HS-27A (cell line): ENCODE measurements at places on chromosomes 13 and 19.

- DNase-seq: no peak
Measured at GRCh38 chr13:98386637-98387036, 190.3 kb downstream of the STK24 start.

- DNase-seq: no peak
Measured at GRCh38 chr13:101013245-101013644, 338.6 kb upstream of the TMTC4 start.

GRCh38 chr19:32254509-32254890 is 90.9 kb upstream of the ZNF507 start:
- no peak for DNase-seq

- no peak for DNase-seq
Measured at GRCh38 chr19:10416380-10417257, 3.7 kb upstream of the PDE4A start.

- no peak for DNase-seq
Measured at GRCh38 chr19:2050349-2050990, 574 bp downstream of the MKNK2 start.

- no peak for DNase-seq
Measured at GRCh38 chr13:44004878-44005277, 125.2 kb downstream of the LACC1 start.

- no peak for DNase-seq
Measured at GRCh38 chr13:33466262-33466661, 180.7 kb upstream of the STARD13 start.

DNA sequence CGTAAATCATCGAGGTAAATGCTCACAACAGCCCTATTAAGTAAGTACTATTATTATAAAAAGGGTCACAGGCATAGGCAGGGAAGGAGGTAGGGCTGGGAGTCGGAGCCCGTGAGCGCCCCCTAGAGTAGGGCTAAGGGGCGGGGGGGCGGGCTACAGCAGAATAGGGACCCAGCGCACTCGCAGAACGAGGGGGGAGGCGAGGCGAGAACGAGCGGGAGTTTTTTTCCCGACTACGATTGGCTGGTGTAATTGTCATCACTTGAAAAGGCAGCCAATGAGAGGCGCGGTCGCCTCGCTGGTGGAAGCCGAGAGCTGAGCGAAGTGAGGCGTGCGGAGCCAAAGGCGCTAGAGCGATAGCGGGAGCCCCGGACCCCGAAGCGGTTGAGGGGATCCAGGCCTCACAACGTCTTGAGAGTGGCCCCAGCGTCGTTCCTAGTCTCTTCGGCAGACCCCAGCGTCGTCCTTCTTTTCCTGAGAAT is 24.2 kb downstream of the KEAP1 start:
- peak; percentile 73 for DNase-seq

DNA sequence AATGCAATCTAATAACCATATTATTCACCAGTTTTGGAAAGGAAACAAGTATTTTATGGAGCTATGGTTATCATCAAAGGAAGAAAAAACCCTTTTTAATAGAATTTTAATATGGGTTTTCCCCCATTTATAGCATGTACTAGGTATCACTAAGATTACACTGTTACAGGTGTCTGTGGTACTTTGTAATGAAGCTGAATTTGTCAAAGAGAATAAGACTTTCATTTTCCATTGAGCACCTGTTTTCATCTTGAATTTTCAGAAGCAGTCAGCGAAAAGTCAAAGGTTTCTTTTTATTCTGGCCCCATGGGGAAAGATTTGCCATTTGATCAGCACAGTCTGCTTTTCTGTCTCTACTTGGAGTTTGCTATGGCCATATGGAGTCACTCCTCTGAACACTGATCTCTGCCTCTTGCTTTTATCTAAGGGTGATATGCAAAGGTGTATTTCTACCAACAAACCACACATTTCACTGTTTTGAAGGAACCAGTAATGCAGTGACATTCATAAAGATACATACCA is 590.0 kb downstream of the DCT start:
- DNase-seq: no peak

DNA sequence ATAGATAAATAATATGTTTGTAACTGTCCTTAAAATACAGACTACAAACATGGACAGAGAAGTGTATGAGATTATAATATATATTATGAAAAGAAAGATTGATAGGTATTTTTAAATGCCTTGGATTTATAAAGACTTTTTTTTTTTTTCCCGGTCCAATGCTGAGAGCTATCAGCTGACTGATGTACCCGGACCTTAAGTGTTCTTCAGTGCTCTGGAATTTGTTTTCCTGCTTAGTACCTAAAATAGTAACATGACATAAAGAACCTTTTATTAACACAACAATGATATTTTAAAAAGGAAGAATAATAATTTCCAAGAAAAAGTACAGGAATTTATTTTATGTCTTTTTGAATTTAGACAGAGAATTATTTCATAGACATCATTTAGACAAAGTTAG is 795.5 kb upstream of the PCDH9 start:
- DNase-seq: no peak

- DNase-seq: no peak
Measured at GRCh38 chr19:18612051-18612771, 459 bp upstream of the TMEM59L start.

- no peak for DNase-seq
Measured at GRCh38 chr19:8988204-8988603, 22.0 kb downstream of the MUC16 start.

GRCh38 chr13:24004971-24005370 is 107.7 kb upstream of the C1QTNF9B start:
- DNase-seq: no peak

GRCh38 chr13:111337741-111338140 is 17.3 kb downstream of the TEX29 start:
- no peak for DNase-seq

DNA sequence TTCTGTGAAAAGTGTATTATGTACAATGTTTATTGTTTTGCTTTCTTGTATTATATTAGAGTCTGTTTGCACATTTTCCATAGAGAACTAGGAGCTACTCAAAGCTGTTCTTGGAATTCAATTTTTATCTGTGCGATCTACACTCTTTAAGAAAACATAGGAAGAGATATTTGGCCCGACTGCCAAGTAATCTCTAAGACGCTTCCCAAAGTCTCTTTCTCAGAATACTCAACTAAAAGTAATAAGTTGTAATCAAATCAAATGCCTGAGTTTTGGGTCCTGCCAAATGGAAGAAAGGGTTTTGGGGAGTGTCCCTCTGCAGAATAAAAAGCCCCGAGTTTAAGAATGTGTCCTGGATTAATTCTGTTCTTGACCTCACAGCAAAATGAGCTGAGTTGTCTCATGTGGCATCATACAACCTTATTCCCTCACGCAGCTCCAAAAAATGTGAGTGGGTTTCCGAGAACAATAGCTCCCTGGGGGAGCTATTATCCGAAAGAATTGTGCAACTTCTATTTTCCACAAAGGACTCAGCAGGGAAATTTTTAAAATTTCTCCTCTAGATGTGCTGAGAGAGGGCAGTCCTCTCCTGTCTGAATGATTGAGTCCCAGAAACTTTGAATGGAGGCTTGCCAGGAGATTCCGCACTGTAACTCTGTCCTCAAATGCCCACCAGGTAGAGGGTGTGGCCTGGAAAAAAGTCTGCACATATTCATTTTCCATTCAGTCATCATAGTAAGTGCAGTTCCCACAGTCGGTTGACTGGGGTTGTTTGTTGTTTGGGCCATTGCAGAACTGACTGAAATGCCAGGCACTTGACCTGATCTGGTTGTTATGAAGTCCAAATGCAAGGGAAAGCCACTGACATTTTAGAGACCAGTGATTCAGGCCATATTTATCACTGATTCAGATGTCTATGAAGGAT is 280.0 kb upstream of the SOX21 start:
- DNase-seq: no peak

DNA sequence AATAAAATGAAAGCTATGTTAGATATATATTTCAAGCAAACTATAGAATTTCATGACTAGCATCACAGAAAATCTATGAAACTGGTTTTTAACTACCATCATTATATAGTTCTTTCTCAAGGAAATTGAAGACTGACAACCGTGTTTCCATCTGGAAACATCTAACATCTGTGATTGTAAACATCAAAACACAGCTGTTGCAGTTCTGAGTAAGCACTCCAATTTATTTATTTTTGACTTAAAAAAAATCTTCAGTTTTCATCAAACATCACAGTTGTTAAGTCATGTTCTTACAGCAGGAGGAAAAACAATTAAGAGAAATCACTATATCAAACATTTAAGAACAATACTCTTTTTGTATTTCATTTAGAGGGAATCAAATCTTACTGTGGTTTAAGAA is 1653.0 kb upstream of the MIR17HG start:
- no peak for DNase-seq

DNA sequence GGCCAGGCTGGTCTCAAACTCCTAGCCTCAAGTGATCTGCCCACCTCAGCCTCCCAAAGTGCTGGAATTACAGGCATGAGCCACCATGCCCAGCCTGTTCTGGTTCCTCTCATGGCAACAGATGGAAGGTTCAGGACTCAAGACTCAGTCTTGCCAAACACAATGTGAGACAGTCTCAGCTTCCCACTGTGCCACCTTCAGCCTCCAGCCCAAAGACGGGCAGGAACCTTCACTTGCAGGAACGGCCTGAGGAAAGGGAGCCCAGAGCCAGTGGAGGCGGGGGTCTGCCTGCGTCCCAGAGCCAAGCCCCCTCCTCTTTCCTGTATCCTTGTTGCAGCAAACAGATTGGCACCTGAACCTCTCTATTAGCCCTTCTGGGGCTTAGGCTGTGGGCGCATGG is 2.9 kb upstream of the CHST8 start:
- no peak for DNase-seq

DNA sequence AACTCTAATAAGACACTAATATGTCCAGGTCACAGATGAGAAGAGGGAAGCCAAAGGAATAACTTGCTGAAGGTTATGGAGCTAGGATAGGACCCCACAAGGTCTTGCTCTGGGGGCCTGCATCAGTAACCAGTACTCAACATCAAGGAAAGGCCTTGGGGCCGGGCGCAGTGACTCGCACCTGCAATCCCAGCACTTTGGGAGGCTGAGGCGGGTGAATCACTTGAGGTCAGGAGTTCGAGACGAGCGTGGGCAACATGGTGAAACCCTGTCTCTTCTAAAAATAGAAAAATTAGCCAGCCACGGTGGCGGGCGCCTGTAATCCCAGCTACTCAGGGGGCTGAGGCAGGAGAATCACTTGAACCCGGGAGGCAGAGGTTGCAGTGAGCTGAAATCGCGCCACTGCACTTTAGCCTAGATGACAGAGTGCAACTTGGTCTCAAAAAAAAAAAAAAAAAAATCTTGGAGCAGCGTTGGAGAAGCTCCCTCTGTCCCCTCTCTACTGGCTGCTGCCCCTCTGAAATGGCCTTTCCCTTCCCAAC is 1.8 kb downstream of the LONP1 start:
- DNase-seq: no peak

DNA sequence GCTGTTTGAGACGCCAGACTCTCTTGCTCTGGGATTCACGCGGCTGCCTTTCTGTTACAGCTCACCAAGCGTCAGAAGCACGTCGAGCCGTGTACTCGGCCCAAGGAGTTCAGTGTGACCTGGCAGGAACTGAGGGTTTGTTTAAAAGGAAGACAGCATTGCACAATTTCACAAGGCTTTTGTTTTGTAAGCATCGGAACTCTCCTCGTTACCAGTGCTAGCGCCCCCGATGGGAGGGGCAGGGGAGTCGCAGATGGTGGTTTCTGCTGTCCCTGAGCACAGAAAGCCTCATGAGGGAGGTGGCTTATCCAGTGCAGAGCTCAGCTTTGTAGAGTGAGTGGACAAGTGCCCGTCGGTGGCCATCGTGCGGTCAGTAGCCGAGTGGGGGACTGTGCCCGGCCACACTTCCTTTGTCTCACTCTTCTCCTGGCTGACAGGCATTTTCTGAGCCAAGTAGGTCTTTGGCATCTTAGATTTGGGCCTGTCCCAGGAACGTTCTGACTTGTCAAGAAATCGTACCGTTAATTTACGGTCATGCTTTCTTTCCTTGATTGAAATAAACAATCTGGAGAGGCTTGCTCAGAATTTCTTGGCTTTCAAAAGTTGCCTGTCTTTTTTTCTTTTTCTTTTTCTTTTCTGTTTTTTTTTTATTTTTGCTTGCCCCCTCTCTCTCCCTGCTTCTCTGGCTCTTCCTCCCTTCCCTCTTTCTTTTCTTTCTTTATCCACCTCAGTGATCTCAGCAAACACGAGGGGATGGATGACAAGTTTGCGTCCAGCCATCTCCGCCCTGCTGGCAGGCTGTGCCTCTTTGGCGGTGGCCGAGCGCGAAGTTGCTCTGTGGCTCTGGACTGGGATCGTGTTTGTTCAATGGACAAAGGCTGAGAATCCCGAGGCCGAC is 7.7 kb downstream of the KDM4B start:
- DNase-seq: no peak

DNA sequence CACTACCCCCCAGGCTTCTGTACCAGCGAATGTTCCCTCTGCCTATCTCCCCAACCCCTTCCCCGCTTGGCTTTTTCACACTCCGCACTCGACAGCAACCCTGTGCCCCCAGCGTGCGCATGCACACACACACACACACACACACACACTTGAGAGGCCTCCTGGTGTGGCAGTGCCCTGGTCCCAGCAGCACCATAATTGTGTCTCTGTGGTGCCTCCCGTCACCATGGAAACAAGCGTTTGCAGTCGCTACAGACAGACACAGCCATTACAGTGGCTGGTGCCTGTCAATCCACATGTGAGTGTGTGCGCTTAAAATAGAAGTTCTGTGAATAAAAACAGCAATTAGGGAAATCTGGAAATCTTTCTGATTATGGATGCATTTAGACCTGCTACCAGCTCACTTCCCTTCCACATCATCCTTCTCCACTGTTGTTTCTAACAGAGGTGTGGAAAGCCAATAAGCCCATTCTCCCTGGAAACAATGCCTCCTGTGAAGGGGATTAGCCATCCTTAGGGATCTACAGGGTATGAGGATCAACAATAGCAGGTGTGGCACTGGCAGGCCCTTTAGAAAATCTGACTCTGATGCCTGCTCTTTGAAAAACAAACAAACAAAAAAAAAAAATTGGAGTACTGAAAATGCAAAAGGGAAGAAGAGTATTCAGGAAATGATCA is 146.3 kb downstream of the DCLK1 start:
- DNase-seq: no peak

DNA sequence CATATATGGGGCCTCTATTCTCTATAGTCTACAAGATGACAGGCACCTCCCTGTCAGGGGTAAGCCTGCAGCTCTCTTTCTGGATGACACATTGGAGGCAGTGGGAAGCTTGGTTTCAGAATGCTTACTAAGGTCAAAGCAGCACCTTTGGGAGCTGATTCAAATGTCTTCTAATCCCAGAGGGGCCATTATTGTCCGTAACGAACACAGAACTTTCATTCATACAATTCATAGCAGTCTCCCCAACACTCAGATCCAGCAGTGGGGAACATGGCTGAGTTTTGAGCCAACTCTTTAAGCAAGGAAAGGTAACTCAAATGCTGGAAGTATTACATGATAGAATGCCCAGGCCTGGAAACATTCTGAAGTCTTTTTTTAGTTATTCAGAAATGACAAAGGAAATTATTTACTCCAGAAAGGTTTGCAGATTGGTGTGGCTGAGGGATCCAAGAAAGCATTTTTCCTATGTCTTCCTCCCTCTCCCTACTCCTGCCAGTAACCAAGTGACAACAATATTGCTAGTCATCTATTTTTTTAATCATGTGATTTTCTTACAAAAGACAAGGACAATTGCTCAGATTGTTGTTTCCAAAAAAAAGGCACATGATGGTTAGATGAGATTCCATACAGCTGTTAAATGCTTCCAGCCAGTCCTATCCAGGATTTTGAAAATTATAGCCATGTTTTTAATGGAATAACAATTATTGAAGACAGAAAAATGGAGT is 118.7 kb downstream of the FOXO1 start:
- no peak for DNase-seq

GRCh38 chr13:74730556-74731331 is 596.5 kb upstream of the KLF12 start:
- no peak for DNase-seq
